ENCODE measurements at places on chromosomes 2 and 18.

DNA sequence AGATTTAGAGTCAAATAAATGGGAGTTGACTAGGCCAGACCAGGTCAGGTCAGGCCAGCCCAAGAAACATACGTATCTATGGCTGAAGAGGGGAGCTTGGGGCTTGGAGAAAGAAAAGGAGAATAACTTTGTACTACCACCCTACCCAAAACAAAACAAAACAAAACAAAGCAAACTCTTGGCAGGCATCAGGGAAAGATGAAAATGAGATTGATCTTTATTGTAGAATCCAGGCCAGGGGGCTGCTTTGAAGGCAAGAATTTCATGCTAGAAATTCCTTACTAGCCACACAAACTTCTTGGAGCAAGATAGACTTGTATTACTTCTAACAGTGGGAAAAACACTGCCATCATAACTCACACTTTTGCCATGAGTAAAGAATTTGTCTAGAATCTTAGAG lies 26.2 kb downstream of the QPCT start:
- no peak for DNase-seq

- no peak for DNase-seq
Measured at GRCh38 chr2:101047075-101047766, 45.1 kb downstream of the RPL31 start.

DNA sequence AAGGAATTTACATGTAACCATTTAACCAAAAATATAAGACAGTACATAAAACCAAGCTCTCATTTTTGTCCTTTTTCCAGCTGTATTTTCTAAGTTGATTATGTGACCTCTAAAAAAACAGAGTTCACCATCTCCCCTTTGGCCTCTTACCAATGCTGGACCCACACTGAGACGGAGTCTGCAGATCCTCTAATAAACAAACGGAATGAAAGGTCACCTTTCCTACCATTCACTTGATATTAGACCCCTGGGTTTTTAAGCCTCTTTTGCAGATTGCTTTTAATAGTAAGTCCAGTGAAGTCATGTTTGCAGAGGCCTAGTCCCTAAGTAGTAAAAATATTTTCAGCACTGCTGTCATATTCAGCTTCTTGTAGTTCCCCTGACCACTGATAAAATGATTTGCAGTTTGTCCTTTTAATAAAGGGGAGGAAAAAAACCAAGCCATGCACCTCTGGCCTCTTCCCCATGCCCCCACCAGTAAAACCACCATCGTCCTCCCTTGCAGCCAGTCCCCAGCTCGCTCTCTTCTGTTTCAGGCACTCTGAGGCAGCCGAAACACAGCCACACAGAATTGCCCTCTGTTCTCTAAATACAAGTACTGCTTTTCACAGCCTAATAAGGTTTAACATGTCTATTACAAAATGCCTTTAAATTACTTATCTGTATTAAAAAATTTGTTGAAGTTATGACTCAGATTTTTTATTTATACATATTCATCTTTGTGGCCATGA lies 427.5 kb downstream of the PARD3B start:
- DNase-seq = no peak

DNA sequence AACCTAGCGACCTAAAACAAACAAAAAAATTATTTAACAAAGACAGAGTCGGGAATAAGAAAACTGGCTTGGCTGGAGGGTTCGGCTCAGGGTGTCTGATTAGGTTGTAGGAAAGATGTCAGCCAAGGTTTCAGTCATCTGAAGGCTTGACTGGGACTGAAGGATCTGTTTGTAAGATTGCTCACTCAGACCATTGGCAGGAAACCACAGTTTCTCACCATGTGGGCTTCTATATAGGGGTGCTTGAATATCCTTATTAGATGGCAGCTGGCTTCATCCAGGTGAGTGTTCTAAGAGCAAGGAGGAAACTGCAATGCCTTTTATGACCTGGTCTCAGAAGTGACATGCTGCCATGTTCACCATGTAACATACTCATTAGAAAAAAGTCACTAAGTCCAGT lies 999 bp upstream of the IL36B start:
- no peak for DNase-seq

GRCh38 chr2:2573205-2573604 lies 242.1 kb upstream of the MYT1L start:
- DNase-seq = no peak

- no peak for DNase-seq
Measured at GRCh38 chr2:200681697-200682096, 95.9 kb downstream of the AOX1 start.
